Stimulated activated CD4-positive, alpha-beta T cell treated with anti-CD3 and anti-CD28 coated beads, Interleukin-15, amount 100 ng/mL, for 48 hours (primary cell): ENCODE measurements at places on chromosomes 12 and 14.

DNA sequence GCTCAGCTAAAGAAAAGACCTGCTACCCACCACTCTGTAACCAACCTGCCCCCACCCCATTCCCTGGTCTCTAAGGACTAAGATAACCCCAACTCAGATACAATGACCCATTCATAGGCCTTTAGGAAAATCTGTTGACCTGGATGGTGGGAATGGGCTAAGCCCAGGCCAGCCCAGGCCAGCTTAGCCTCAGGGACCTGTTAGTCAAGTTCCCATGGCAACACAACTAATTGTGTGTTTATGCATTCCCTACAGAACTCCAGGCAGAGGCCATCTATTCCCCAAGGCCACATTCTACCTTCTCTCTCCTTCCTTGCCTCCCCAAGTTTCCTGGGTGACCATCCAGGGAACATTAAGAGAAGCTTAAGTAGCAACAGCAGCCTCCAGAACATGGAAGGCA lies 16.1 kb upstream of the KRT8 start:
- no peak for DNase-seq

DNA sequence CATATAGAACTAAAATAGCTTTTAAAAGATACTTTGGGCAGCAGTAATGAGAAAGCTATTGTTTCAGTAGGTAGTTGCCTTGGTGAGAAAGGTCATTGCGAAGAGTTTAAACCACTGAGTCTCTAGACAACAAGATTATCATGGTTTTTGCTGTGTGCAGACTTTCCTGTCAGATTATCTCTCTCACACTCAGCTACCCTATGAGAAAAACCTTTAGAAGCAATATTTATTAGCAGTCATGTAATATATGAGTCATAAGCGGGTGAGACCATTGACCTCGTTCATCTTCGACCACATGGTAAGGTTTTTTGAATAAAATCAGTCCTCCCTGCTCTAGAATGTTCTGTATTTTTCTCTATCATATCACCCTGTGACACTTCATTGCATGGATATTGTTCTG lies 59.9 kb downstream of the GPR65 start:
- DNase-seq, result no peak

- no peak for DNase-seq
Measured at GRCh38 chr14:62674563-62675237, 370.6 kb downstream of the KCNH5 start.

DNA sequence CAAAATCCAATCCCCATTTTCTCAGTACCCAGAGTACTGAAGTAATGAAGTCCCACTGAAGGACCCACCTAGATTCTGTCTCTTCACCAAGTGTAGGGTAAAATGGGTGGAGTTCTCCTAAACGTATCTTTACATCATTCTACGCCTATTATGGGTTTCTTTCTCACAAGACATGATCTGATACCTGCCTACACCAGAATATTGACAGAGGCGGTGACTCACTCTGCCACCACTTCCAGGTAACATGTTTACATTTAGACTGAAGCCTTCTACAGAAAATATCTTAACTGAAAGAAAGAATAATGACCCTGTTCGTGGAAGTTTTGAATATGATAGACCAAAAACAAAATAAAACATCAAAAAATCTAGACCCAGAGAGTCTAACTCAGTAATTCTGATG lies 89.8 kb downstream of the BTG1 start:
- DNase-seq, result peak; percentile 43

DNA sequence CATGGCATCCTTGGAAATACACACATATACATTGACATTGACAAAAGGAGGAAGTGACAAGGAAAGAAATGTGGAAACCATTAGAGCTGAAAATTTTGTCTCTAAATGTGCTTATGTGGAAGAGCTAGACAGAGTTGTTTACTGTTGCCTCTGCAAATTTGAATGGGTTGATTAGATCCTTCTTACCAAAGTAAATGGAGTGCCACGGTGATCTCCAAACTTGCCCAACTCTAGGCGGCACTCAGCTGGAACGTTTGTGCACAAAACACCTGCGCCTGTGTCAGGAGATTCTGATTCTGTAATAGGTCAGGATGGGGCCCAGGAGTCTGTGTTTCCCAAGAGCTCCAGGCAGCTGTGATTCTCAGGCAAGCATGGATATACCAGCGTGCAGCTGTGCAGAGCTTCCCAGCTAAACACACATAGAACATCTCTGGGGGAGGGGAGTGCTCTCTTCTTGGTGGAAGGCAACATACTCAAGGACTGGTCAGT lies 77.8 kb upstream of the BDKRB2 start:
- DNase-seq, result no peak

DNA sequence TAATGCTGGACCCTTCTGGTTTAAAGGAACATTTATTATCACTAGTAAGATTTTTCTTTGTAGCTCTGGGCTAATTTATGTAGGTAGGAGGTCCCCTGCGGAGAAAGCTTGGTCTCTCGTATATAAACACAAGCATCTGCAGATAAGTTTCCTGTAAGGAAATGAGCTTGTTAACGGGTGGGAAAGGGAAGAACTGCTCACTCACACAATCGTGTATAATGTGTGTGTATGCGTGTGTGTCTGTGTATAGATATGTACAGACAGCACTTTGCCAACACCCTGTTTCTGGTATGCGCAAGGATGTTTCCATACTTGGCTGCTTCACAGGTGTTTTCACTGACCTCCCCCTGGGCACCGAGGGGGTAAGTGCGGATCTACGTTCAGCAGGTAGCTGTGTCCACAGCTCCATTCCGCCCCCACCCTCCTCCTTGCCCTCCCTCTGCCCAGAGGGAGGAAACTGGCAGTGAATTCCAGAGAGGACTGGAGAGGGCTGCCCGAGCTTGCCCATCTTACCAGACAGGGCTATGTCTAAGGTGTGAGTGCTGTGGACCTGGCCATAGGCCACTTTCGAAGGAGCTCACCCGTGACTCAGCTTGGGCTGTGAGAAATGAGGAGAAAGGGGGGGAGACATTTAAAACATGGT lies 65.2 kb downstream of the NINJ2 start:
- DNase-seq, result no peak

GRCh38 chr14:67666750-67667449 lies 7.5 kb downstream of the VTI1B start:
- DNase-seq, result peak; percentile 9

DNA sequence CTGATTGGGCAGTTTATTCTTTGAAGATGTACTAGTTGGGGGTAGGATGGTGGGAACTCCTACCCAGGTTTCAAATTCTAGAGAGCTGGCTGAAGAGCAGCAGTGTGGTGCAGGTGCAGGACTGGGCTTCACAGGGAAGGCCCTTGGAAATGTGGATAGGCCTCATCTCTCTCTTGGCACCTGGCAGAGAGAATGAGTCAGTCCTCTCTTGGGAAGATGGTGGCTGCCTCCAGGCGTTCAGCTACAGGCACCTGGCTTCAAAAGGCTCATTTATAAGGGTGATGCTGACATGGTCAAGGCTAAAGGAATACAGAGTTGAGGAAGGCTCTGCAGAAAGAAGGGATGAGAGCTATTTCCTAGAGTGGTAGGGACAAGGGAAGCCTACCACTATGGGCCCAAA lies 179.7 kb upstream of the VASH1 start:
- DNase-seq, result no peak

- peak; percentile 16 for DNase-seq
Measured at GRCh38 chr12:130013771-130014484, 110.1 kb upstream of the TMEM132D start.

GRCh38 chr12:123120452-123121166 lies 30.3 kb downstream of the PITPNM2 start:
- no peak for DNase-seq

- DNase-seq, result no peak
Measured at GRCh38 chr12:129423041-129423580, 480.7 kb downstream of the TMEM132D start.
